ENCODE measurements at places on chromosomes 5 and 9.

GRCh38 chr9:37423508-37423907, 1.0 kb downstream of the GRHPR start:
- DNase-seq, result no peak

DNA sequence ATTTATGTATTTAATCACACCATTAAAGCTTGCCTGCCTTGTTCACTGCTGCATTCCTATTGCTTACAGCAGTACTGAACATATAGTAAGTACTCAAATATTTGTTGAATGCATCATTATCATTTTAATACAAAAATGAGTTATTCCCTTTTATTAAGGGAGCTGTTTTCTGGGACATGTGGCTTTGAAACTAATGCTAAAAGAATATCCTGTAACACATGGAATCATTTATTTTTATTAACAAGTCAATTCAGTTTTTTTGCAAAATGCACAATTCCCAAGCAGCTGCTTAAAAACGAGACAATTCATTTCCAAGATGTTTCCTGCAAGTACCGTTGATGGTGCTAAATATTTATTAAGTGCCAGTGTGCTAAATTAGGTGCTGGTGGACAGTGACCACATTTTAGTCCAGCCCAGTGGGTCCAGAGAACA, 148.3 kb upstream of the NR3C1 start:
- no peak for DNase-seq

DNA sequence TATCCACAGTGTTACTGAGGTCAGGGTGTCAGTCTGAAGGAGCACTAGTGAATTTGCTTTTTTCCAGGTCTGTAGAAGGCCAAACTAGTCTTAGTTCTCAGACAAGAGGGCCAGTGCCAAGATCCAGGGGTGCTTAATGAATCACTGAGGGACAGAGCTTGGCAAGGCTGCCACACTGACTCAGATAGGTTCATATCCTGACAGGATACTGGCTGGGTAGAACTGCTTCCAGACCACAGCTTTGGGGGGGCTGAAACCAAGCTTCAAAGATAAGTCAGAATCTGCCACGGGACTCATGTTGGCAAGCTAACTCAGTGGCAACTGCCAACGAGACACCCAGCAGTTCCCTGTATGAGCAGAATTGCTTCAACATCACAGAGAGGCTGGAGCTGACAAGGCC, 1125.4 kb downstream of the EFNA5 start:
- no peak for DNase-seq

- peak; percentile 29 for DNase-seq
Observed at GRCh38 chr9:109010746-109011145, 2.6 kb downstream of the CTNNAL1 start.

DNA sequence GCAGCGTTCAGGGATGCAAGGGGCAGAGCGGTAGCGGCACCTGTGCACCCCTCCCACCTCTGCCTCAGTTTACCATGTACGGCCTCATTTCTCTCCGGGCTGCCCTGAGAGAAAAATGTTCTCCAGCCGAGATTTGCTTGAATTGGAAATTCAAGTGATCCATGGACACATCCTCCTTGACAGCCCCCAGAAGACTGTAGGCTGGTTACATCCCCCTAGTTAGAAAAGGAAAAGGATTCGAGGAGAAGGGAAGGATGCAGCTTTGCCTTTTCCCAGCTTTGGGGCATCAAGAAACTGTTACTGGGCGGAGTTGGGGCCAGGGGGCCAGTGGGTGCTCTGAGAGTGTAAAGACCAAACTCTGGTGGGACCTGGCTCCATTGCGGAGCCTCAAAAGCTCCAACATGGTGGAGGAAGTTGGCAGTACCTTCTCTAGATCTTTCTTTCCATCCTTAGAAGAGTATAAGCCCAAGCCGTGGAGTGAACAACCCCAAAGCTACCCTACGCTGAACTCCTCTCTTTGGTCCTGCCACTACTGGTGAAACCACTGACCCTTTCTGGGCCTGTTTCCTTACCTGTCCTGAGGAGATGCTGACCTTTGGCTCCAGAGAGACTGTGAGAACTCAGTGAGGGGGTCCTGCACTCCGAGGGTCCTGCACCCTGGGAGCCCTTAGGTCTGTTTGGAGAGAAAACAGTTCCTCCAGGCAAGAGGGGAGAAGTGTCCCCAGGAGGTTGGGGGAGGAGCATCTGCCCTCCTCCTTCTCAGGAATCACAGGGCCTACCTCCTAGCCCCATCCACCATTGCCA, 1.0 kb upstream of the BARX1 start:
- DNase-seq, result no peak

DNA sequence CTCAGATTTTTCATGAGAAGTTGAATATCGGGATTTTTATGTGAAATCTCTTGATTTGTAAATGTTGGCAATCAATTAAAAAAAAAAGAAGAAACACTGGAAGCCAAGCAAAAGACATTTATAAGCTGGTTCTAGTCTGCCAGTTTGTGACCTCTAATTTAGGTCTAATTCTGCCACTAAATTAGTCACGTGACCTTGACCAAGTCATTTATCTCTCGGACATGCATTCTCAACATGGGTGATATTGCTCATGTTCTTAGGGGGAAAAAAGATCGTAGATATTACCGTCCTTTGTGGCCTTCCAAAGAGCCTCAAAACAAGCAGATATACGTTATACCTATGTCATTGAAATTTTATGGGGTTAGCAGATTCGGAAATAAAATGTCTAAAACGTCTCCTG, 52.9 kb upstream of the PTPDC1 start:
- no peak for DNase-seq

GRCh38 chr9:137786511-137786920, 91.1 kb upstream of the CACNA1B start:
- no peak for DNase-seq

- DNase-seq, result no peak
Observed at GRCh38 chr9:128439273-128439672, 16.5 kb upstream of the ODF2 start.

GRCh38 chr9:70363760-70364159, 50.7 kb downstream of the KLF9 start:
- DNase-seq, result no peak

DNA sequence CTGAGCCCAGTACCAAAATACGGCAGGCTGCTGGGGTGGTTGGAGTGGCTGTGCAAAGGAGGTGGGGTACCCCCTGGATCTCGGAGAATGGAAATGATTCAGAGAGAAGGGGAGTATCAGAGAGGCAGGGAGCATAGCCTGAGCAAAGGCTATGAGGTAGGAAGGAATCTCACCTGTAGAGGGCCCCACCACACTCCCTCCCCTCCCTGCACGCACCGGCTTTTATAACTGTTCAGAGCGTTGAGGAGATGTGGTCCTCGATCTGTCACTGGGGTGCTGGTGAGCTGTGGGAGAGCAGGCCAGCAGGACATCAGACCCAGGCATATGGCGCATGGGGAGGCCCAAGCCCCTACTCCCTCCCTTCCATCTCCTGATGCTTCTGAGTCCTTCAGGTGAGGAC, 13.2 kb downstream of the PHF19 start:
- no peak for DNase-seq

GRCh38 chr5:34833976-34834793, 4.8 kb upstream of the TTC23L start:
- no peak for DNase-seq

- DNase-seq, result no peak
Observed at GRCh38 chr5:72586788-72587530, 79.7 kb upstream of the ZNF366 start.

- DNase-seq, result no peak
Observed at GRCh38 chr9:100206899-100207298, 107.9 kb downstream of the INVS start.

- DNase-seq, result no peak
Observed at GRCh38 chr5:72189146-72189545, 81.9 kb downstream of the MAP1B start.

GRCh38 chr5:114369680-114370417, 8.0 kb downstream of the KCNN2 start:
- no peak for DNase-seq

DNA sequence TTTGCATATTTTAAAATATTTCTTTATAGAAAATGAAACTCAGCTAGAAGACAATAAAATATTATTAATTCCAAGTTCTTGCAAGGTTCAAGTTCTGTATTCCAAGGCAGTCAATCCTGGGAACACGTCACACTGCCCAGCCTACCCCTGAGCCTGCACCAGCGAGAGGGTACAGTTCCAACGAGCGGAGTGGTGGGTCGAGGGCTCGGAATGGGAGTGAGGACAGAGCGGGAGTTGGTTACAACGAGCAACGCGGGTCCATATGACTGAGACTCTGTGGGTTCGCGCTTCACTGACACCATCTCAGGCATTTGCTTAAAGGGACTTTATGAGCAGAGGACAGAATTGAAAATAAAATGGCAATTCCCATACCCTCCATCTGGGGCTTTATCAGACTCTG, 40.0 kb upstream of the SPTLC1 start:
- DNase-seq, result no peak

DNA sequence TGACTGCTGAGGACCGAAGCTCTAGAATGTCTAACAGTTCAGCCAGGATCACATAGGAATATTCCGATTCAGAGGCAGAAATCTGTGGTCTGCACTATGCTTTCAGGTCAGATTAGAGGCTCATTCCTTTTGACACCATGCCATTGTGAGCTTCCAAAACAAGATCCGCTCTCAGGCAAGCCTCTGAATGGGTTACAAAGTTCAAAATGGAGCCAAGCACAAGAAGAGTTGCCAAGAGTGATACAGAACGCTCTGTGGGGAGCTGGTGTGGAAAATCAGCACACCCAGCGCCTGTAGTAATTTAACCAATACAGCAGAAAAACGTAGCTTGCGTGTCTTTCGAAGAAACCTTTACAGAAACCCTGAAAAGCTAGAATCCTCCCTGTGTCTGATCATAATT, 33.3 kb upstream of the FAT2 start:
- no peak for DNase-seq

DNA sequence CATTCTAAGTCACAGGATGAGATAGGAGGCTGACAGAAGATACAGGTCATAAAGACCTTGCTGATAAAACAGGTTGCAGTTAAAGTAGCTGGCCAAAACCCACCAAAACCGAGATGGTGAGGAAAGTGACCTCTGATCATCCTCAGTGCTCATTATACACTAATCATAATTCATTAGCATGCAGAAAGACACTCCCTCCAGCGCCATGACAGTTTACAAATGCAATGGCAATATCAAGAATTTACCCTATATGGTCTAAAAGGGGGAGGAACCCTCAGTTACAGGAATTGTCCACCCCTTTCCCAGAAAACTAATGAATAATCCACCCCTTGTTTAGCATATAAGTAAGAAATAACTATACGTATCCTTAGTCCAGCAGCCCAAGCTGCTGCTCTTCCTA, 63.2 kb upstream of the IQGAP2 start:
- no peak for DNase-seq

- no peak for DNase-seq
Observed at GRCh38 chr5:60673334-60673733, 26.6 kb downstream of the DEPDC1B start.

GRCh38 chr5:173139631-173140030, 4.7 kb upstream of the BNIP1 start:
- DNase-seq, result no peak

DNA sequence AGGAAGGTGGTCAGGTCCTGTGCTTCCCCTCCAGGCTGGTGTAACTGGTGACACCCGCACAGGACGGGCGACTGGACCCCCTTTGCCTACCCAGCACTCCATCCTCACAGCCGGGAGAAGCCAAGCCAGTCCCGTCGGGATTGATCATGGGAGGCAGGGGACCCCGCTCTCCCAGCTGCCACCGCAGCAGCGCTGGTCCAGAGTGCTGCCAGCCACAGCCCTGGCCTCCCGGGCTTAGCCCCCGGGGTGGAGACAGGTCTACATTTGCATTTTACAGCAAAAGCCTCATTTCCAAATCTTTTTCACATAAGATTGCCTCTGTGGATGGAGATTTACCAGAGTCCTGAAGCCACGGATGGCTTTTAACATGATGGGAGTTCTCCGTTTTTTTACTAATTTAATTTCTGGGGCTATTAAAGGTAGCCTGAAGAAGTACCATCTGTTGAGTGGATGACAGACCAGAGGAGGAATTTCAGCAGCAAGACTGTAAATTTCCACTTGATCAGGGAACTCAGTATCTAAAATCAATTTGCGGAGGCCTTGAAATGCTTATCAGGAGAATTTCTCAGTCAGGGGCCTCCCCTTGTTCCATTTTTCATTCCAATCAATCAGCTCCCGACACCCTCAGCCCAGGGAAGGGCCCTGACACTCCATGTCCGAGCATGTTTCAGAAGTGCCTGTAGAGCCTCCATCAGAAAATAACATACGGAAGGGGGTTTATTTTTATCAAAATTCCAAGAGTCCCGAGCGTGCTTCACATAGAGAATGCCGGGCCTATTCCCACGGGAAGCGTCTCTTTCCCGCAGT, 80.6 kb downstream of the OLFM1 start:
- DNase-seq, result no peak

- DNase-seq, result peak; percentile 69
Observed at GRCh38 chr5:154394307-154394706, 51.5 kb upstream of the SAP30L start.

DNA sequence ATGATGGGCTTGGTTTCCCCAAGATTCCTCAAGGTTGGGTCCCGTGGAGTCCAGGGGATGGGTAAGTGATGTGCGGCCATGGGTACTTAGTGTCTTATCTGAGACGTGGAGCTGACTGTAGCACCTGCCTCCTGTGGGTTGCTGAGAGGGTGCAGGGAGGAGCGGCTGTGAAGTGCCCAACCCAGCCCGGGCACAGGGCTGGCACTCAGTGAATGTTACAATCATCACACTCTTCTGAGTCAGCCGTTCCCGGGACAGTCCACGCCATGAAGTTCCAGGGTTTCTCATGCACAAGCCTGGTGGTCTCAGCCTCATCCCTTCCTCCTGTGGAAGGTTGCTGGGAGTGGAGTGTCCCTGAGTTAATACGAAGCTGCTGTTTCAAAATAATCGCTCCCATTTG, 29.1 kb downstream of the NTNG2 start:
- no peak for DNase-seq

DNA sequence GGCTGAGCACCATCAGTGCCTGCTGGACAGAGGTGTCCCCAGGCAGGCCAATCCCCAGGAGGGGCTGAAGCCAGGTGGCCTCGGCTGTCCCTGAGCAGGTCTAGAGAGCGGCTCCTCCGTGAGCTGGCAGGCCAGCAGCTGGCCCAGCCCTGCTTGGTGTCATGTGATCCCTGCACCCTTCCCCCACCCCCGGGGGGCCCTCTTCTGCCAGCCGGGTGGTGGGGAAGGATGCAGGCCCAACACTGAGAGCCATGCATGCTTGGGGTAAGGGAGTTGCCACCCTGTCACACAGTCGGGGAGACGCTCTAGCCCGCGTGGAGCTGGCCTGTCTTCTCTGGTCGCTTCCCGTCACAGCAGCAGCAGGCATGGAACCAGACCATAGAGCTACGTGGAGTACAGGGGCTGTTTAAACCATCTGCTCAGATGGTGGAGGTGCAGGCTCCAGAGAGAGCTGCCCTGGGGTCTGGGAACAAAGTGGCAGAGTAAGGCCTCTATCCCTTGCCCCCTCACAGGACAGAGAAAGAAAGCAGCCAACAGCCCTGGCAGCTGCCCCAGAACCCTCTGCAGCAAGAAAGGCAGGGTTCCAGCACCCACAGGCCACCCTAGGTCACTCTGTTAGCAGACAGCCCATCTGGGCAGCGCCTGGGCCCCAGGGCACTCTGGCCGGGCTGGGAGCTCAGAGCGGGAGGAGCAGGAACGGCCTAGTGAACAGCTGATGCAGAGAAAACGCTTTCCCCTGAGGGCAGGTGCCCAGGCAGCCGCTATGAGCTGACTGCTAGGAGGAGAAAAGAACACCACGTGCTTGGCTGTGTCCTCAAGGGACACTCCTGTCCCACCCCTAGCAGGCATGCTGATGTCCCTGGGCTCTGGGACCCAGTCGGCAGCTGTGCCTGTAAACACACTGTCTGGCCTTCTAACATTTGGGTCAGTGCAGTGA, 6.8 kb downstream of the RALGDS start:
- peak; percentile 60 for DNase-seq
